ENCODE measurements at places on chromosomes 11 and 22.

GRCh38 chr22:41891407-41891806, 23.5 kb downstream of the SHISA8 start:
- no peak for DNase-seq

- no peak for DNase-seq
Observed at GRCh38 chr11:129416080-129416820, 40.6 kb downstream of the BARX2 start.

GRCh38 chr11:83006877-83007330, 64.8 kb downstream of the RAB30 start:
- no peak for DNase-seq

- DNase-seq: no peak
Observed at GRCh38 chr11:47589977-47590861, 3.7 kb downstream of the FAM180B start.

DNA sequence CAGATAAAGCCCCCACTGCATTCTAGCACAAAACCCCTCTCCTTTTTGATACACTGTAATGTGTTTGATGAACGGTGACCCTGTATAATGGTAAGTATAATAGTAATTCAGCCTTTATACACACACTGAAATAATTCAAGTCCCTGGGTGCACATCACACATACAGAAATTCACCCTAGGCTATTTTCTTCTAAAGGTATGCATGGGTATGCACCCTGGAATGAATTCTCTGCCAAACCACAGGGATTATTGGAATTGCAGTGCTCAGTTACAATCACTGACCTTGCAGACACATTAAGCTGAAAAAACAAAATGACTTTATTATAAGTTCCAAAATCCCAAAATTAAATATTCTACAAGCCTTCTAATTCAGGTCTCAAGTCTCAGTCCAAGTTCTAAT, 245.9 kb upstream of the FAT3 start:
- DNase-seq: peak; percentile 15

DNA sequence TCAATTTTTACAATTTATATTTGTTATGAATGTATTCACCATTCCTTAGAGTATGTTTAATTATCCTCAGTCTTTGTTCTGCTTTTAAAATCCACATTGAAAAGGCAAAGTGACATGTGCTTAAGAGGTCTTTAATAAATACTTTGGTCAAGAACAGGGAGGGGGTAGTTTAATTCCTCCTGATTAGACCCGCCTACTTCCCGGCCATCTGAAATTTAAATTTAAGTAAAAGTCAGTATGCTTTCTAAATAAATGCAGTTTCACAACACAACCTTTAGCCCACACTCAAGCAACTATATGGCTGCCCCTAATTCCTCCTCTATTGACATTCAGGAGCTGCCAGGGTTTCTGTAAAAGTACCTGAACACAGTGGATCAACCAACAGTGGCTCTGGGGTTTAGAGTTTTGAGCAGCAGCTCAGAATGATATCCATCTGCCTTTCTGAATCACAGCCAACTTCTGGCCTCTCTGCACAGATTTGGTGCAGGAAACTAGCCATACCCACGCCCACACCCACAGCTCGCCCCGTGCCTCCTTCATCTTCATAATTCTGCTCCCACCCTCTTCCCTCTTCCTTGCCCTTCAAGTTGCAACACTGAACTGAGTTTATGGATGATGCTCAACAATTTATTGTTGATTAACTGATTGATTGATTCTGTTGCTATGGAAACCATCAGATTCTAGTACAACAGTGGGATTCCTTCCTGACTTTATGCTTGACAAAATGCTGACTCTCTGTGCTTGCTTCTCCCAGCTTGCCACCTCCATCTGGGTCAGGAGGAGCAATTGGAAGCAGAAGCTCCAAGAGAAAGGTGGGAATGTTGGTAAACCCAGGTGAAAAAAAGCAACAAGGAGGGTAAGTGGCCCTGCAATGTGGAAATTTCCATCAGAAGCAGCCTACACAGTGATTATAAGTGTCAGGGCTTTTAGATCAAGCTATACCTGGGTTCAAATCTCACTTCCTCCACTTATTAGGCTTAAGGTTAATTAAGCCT, 70.8 kb downstream of the PANX1 start:
- DNase-seq: no peak

GRCh38 chr22:36461665-36462649, 19.5 kb downstream of the TXN2 start:
- peak; percentile 80 for DNase-seq

- no peak for DNase-seq
Observed at GRCh38 chr11:117589063-117589462, 208.0 kb downstream of the DSCAML1 start.

- no peak for DNase-seq
Observed at GRCh38 chr11:67612751-67613150, 6.0 kb downstream of the NDUFV1 start.

GRCh38 chr11:111231836-111232235, 13.7 kb upstream of the POU2AF2 start:
- DNase-seq: no peak

GRCh38 chr11:10622108-10622507, 53.6 kb upstream of the LYVE1 start:
- no peak for DNase-seq

DNA sequence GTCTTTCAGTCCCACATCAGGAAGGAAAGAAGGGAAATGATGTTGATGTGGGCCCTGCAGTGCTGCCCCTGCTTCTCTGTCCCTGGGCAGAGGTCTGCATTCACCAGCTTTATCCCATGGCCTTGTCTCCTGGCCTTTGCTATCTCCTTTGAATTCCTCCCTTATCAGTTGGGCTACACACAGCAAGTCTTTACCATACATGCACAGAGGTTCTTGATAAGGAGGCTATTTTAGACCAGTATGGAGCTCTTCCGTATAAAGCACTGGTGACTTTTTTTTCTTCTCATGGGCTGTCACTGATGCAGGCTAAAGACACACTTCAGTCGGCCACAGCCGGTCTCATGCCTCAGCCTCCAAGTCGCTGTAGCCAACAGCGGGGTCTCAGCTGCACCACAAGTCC, 20.2 kb downstream of the MYO18B start:
- DNase-seq: no peak

GRCh38 chr11:27150098-27150497, 109.5 kb downstream of the BBOX1 start:
- DNase-seq: no peak

DNA sequence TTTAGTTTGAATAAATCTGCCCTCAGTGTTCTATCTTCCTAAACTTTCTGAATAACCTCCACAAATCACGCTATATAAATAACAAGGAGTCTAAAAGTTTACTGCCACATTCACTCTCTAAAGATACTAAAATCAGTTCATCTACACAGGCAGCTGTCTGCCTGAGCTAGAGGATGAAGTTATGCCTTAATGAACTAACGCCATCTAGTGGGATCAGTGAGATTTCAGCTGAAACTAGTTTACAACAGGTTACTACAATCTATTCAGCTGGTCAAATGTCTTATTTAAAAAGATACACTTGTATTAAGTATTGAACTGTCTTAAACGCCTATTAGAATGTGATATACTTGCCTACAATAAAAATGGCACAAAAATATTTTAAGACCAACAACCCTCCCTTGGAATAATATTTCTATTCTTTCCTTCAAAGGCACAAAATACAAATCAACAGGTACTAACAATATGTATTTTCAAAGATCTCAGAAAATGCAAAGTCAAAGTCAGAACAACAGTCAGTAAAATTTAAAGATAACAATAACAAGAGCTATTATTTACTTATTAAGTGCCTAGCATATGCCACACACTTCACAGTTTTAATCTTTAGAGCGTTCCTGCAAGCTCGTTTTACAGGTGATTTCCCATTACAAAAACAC, 84.1 kb downstream of the LARGE2 start:
- DNase-seq: peak; percentile 76

DNA sequence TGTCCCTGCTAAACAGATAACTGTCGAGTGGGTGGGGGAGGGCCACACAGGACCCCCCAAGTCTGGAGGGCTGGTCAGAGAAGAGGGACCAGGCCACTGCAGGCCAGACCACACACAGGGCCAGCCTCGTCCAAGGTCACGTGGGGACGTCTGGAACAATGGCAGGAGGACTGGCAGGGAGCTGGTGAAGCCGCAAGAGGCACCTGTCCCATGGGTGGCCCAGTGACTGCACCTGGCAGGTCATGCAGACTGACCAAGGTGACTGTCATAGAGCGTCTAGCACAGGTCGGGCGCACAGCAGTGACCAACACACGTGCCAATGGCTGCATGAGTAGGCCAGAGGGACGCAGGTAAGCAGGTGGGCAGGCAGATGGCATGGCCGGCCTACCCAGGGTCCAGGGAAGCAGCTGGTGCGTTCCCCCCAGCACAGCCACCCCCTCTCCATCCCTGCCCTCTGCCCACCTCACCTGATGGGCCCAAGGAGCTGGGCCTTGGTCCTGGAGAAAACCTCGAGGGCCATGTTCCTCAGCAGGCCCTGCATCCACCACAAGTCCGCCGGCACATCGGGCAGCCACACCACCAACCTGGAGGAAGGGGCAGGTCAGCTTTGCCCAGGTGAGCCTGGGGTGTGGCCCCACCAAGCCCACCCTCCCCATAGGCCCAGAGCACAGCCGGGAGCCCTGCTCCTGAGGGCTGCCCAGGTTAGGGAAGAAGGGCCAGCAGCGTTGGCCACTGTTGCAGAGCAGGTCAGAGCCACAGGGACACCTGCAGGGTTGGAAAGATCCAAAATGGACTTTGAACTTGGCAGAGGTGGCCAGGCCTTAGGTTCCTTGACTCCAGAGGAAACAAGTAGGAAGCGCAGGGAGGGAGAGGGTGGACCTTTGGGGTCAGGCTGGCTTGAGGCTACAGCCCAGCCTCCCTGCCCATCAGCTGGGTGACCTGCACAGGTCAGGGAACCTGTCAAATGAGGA, 10.4 kb downstream of the PNPLA5 start:
- no peak for DNase-seq

GRCh38 chr11:37712251-37712650, 1114.2 kb upstream of the RAG2 start:
- DNase-seq: no peak

- no peak for DNase-seq
Observed at GRCh38 chr11:73234471-73235181, 16.5 kb downstream of the P2RY2 start.

- DNase-seq: peak; percentile 73
Observed at GRCh38 chr11:12200279-12200990, 90.0 kb downstream of the MICAL2 start.

- peak; percentile 23 for DNase-seq
Observed at GRCh38 chr11:90204832-90205646, 17.8 kb downstream of the CHORDC1 start.

DNA sequence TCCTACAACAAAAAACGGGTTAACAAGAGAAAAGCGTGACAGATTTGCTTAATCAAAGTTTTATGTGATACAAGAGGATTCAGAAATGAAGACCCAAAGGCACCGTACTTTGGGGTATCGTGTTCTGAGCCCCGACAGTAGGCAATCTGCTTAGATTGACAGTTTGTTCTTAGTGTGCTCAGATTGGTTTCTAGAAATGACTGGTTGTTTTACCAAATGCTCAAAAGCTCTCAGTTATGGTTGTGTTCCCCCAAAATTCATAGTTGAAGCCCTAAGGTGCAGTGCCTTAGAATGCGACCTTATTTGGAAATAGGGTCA, 102.7 kb downstream of the RASSF10 start:
- no peak for DNase-seq

DNA sequence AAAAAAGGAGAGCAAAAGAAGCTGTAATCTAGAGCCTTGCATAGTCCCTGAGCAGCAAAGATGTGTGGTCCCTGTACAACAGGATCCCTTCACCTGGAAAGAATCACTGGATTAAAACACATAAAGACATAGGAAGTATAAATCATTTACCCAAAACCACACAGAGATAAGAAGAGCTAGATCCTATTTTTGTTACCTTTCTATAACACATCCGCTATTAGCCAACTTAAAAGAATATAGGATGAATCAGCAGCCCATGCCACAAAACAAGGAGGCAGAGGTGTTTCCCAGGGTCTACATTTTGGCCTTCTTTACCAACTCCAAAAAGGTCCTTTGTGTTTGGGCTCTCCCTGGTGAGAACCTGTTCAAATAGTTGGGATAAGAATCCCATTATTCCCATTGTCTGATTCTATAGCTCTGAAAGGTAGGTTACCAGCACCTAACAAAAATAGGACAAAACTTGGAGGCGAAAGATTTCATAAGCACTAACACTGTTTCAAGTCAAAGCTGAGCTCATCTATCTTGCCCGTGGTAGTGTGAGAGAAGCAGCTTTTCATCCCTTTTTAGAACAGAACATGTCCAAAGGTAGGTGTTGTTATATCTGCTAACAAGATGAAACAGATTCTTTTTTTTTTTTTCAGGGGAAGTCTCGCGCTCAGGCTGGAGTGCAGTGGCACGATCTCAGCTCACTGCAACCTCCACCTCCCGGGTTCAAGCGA, 26.8 kb downstream of the PAK1 start:
- no peak for DNase-seq

GRCh38 chr11:46149342-46149741, 28.1 kb upstream of the PHF21A start:
- no peak for DNase-seq

- DNase-seq: no peak
Observed at GRCh38 chr11:133937468-133937867, 19.3 kb downstream of the IGSF9B start.

DNA sequence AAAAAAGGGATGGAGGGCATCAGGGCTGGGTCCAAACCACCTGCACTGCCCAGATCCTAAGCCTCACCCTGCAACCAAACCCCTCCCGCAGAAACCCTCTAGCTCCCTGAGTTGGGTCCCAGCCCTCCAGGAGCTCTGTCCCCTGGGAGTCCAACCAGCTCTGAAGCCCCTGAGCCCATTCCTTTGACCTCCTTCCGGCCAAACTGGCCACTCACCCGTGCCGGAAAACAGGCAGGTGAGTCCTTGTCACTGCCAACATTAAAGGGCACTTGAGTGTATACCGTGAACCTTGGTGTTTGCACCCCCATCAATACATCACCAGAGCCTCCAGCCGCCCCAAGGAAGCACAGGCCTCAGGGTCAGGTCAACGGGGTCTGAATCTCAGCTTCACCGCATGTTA, 11.5 kb downstream of the MS4A15 start:
- no peak for DNase-seq

- no peak for DNase-seq
Observed at GRCh38 chr11:61098778-61099177, 3.5 kb upstream of the CD5 start.

DNA sequence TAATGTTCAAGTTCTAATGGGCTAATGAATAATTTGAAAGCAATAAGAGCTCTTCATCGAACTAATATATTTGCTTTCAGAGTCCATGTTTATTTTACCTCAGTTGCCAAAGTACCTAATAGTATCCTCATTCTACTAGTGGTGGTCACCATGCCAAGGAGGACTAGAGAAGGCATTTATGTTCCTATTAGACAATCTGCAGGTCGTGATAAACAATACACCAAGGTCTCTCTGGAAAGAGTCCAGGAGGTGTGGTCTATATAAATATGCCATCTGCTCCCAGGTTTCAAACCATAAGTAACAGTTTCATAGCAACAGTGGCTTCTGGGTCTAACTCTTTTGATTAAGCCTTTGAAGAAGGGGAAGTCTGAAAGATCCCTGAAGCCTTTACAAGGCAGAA, 42.9 kb downstream of the ARFGAP3 start:
- DNase-seq: no peak

- no peak for DNase-seq
Observed at GRCh38 chr22:27116312-27117086, 459.1 kb downstream of the MIAT start.
